ENCODE measurements at places on chromosomes 13 and 19.

DNA sequence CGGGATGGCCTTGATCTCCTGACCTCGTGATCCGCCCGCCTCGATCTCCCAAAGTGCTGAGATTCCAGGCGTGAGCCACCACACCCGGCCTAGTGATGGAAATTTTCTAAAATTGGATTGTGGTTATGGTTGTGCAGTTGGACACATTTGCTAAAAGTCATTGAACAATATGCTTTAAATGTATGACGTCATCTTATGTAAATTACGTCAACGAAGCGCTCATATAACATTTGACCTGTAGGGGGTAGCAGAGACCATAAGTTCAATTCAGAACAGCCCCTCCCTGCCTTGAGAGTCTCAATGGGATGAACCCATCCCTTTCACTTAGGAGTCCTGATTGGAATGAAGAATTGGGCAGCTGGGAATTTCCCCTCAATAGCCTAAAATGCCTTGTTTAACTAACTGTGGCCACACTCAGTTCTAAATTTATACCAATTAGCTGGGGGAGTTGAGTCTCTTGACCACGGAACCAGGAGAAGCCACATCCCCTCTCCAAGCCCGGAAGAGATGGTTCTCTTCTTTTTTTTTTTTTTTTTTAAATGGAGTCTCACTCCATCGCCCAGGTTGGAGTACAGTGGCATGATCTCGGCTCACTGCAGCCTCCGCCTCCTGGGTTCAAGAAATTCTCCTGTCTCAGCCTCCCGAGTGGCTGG is 15.2 kb upstream of the TLE6 start:
- DNase-seq = peak; percentile 85

DNA sequence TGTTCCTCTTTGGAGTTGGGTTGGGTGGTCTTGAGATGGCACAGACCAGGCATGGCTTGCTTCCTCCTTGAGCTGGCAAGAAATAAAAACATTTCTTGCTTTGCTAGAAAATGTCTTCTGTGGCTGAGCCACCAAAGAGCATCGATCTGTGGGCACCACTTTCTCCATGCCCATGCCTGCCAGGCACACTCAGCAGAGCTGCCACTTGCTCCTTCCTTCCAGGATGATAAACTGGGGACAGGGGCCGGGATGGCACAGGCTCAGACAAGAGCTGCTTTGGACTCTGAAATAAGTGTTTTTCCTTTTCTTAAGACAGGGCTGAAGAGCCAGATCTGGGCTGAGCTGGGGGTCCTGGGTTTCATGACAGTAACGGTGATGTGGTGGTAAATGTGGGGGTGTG is 32.8 kb downstream of the NFIX start:
- DNase-seq = no peak

DNA sequence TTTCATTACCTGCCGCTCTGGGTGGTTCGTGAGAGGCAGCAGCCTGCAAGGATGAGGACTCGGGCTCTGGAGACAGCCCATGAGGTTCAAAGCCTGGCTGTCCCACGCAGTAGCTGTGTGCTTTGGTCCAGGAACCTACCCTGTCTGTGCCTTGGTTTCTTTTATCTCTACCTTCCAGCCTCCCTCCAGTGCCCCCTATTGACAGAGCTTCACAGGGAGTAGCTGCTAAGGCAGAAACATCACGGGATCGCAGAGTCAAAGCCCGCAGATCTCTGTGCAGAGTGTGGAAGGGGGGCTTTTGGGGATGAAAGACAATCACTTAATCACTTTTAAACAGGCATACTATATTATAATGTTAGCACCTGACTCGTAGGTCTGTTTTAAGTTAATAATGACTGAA is 16.2 kb downstream of the ZNF71 start:
- DNase-seq = no peak

DNA sequence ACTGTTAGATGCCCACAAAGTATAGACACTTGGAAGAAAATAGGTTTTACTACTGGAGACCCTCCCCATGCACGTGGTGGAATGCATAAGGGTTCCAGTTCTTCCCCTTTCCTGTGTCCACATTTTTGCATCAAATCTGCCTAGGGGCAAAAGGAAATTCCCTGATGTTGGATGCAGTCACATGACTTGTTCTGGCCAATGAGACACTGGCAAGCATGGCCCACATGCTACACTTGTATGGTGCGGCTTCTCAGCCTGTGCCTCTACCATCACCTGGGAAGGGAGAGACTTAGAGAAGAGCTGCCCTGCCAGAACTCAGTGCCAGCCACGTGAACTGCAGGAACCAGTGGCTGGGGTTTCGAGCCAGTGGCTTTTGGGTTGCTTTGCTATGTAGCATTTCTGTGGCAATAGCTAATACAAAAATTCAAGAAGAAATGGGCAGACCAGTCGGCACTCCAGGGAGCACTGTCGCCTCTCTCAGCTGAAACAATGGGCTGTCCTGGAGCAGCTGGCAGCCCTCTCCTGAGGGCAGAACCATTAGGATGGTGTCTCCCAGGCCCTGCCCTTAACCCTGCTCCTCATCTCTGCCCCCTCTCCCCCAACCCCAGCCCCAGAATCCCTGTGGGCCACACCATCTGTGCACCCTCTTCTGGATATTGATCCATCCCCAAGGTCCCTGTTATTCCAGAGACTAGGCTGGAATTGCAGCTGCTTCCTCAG is 634.0 kb downstream of the UQCRFS1 start:
- no peak for DNase-seq

DNA sequence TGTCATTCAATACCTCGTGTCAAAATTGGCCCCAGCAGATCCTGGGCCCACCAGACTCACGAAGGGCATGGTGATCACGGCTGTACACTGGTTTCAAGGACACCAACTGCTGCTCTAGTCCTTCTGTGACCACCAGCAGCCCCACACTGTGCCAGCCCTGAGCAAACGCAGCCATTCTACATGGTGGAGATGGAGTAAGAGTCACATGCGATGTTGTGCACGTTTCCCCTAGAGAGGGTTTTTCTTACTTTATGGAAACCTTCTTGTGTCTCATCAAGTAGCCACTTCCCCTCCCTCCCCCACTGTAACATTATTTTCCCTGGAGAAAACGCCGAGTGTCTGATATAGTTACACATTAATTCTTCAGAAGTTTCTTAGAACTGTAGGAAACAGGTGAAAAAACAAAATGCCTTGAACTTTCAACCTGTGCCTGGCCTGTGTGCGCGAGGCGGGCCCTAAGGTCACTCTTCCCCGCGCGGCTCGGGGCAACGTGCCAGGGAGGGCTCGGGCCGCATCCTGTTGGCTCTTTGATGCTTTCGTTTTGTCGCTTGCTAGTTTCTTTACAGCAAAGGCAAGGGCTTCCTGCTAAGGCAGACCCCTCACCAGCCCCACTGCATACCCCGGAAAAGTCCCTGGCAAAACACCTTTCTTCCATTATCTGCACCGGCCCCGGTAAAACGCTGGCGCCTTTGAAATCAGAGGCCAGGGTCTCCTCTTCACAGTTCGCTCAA is 44.6 kb downstream of the GGACT start:
- DNase-seq = no peak

GRCh38 chr19:17404015-17404414 is 1.4 kb downstream of the BST2 start:
- DNase-seq = no peak

DNA sequence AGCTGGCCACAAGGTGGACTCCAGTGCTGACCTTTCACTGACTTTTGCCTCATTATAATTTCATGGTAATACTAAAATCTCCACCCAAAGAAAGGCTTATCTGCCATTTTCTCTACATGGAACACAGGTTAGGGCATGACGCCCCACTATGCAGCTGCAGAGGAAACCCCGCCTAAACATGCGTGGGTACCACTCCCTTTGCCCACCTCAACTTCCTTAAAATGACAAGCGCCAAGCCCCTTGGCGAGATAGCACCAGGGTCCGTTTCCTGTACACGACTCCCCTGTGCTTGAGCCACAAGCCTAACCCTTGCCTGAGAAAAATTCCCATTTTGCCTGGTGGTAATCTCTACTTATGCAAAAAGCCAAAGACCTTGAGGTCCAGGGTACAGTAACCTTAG is 36.0 kb upstream of the PABPC3 start:
- DNase-seq = peak; percentile 77

- DNase-seq = peak; percentile 78
Observed at GRCh38 chr19:7926021-7926726, at the start of gene CTXN1. TSS of gene CTXN1 (minus strand) at chr19:7926135. CDS start at chr19:7925538, 597 bp downstream.

- DNase-seq = no peak
Observed at GRCh38 chr13:28637714-28638355, 21.1 kb upstream of the POMP start.

- DNase-seq = peak; percentile 54
Observed at GRCh38 chr19:42252365-42253244, 2.3 kb downstream of the ERF start.

DNA sequence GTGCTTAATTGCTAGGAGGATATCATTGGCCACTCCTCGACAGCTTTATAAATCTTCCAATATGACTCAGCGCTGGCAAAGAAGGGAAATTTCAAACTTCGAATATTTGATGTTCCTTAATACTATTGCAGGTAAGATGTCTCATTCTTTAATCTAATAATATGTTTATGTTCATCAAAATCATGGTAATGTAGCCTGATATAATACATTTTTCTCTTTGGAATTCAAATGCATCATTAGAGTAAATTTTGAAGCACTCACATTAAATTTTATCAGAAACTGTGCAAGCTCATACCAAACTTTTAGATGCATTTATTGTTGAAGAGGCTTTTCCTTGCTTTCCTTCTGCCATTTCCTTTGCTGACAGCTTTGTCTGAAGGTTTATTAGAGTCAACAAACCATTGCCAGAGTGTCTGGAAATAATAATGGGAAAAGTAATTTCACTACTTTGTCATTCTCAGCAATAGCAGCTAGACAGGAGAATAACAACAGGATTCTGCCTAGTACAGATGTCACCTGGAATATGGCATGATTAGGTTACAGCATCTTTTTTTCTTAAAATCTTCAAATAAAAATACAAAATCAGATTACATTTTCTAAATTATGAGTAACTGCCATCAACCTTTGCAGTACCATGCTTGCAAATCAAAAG is 78.6 kb upstream of the MAB21L1 start:
- no peak for DNase-seq

GRCh38 chr19:4829001-4829712 is 2.4 kb downstream of the TICAM1 start:
- DNase-seq = peak; percentile 76

GRCh38 chr19:56266051-56266450 is 6.5 kb upstream of the EDDM13 start:
- no peak for DNase-seq

Measured in hematopoietic multipotent progenitor cell treated with erythropoietin and hydrocortisone succinate and interleukin-3 and kit ligand, for 4 days (in vitro differentiated cells).